ENCODE measurements at places on chromosomes 3 and 15. TPM values are rescaled to one million over a fixed set of nuclear protein-coding genes. Genes with fewer than 3 reads are reported as not detected.

Gene CAV3
- not detected for total RNA-seq

Gene FAM43A
- total RNA-seq = 5.2 TPM

Gene ZNF148
- total RNA-seq = 50.2 TPM

Gene SLCO3A1
- 42.3 TPM for total RNA-seq

Gene MAN2C1
- total RNA-seq = 325 TPM

Gene TTLL13
- 0.36 TPM for total RNA-seq

Gene FBXL2
- 17.8 TPM for total RNA-seq

Gene EBLN2
- total RNA-seq = 11.0 TPM

Gene FRMD5
- total RNA-seq = 0.60 TPM

Gene PLSCR5
- total RNA-seq = not detected

Gene FGF12
- 3.2 TPM for total RNA-seq

Gene POLG
- 64.8 TPM for total RNA-seq

Gene CBLB
- 90.8 TPM for total RNA-seq

Gene NANOGP8
- 4.6 TPM for total RNA-seq

Gene SOX14
- not detected for total RNA-seq

Gene CLEC3B
- total RNA-seq = 58.9 TPM

Gene ZNF80
- total RNA-seq = not detected

Gene SCN11A
- 34.5 TPM for total RNA-seq

Gene GRAMD2A
- 3.1 TPM for total RNA-seq

Gene CHD2
- total RNA-seq = 193 TPM

Gene MKRN2OS
- total RNA-seq = 2.3 TPM

Gene CLRN1
- total RNA-seq = not detected

Gene MAGI1
- 45.5 TPM for total RNA-seq

Gene ATG7
- total RNA-seq = 62.9 TPM

Gene CYP11A1
- total RNA-seq = 2.4 TPM

Gene PCLAF
- 1.8 TPM for total RNA-seq

Gene C3orf22
- not detected for total RNA-seq

Gene SAXO2
- 2.6 TPM for total RNA-seq

Gene ATP13A5
- total RNA-seq = not detected

Gene C15orf39
- 32.7 TPM for total RNA-seq

Gene CHST2
- 8.1 TPM for total RNA-seq

Gene LIPH
- 16.7 TPM for total RNA-seq

Gene CPLX3
- not detected for total RNA-seq

Gene FAM3D
- 41.3 TPM for total RNA-seq

Gene CFAP20DC
- total RNA-seq = 0.18 TPM

Gene SMCO1
- not detected for total RNA-seq

Gene LZTFL1
- 24.5 TPM for total RNA-seq

Gene RAB6B
- 8.2 TPM for total RNA-seq

Gene PARP3
- total RNA-seq = 48.5 TPM

Gene ZBBX
- 0.52 TPM for total RNA-seq

Gene CYP19A1
- 0.34 TPM for total RNA-seq

All from ureter (tissue), 1 donor.